Stimulated activated CD8-positive, alpha-beta memory T cell treated with anti-CD3 and anti-CD28 coated beads, Interleukin-2, amount 100 ng/mL, for 1 hour (primary cell): ENCODE measurements at places on chromosomes 12 and 14.

- DNase-seq, result no peak
Measured at GRCh38 chr12:67202011-67202677, 67.0 kb upstream of the CAND1 start.

DNA sequence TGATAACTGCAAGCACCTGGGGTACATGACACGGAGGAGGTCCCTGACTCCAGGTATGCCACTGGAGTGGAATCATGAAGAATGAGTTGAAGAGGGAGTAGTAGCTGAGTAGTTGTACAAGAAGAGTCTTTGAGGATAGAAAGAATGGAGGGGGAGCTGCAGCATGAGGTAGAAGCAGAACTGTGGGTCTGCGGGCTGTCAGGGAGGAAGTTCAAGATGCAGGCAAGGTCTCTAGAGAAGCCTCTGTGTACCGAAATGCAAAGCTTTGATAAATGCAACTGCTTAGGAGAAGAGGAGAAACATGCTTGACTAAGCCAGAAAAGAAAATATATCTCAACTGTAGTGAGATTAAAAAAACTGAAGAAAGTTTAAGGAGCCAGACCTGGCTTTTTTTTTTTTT, 91.5 kb downstream of the CPNE8 start:
- DNase-seq, result no peak

GRCh38 chr12:54465857-54466523, 7.4 kb downstream of the GTSF1 start:
- DNase-seq, result no peak

DNA sequence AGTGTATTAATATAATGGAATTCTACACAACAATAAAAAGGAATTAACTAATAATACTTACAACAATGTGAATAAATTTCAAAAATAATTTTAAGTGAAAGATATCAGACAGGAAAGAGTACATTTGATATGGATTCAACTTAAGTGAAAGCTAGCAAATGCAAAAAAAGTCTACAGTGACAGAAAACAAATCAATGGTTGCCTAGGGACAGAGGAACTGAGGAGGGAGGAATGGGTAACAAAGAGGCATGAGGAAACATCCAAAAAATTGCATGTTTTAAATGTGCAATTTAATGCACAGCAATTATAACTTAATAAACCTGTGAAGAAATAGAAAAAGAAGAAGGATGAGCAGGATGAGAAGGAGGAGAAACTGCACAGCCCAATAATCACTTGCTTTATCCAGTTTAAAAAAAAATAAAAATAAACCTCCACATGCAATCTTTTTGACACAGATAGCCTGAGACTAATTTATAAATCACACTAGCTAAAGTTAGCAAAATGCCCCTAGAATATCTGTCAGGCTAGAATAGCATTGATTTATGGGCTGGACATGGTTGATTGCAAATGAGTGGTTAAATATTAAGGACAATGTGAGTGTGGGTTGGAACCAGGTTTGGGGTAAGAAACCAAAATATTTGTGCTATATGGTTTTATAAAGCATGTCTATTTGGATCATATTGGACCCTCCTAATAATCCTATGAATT, 1089.1 kb downstream of the TRHDE start:
- no peak for DNase-seq

- DNase-seq, result no peak
Measured at GRCh38 chr14:97413022-97413539, 615.9 kb downstream of the VRK1 start.

DNA sequence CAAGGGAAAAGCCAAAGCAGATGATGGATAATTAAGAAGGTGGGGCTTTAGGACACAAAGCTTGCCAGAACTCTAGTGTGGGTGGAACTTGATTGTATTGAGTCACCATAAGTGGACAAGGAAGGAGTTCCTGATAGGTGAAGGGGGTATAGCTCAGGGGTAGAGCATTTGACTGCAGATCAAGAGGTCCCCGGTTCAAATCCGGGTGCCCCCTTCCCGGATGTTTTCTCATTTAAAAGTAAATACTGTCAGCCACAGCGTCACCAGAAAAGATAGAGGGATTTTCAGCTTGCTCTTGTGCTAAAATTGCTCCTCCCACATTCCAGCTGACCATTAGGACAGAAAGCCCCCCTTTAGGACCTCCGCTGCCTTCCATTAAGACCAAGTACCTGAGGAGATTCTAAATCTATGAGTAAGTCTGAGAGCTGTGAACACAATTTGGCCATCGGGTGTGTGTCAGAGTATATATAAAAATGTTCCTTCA, 36.6 kb downstream of the DCAF4 start:
- DNase-seq, result no peak

GRCh38 chr14:51323492-51323891, 83.4 kb downstream of the TMX1 start:
- no peak for DNase-seq

- no peak for DNase-seq
Measured at GRCh38 chr12:71900091-71900490, 38.6 kb upstream of the TPH2 start.

GRCh38 chr12:946631-947030, 2.9 kb downstream of the RAD52 start:
- no peak for DNase-seq

DNA sequence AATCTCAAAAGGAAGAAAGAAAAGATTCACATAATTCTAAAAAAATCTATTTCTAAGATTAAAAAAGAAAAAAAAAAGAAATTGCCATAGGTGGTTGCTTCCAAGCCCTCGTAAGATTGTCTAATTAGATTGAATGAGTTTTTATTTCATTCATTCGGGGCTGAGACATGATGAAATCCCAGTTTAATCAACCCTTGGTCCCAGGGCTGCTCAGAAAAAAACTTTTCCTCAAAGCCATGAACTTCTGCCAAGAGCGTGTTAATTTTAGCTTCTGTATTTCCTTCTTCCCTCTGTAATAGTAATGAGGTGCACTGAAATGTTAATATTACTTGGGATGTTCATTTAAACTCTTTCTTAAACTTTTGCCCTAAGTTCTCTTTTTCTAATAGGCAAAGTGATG, 62.6 kb downstream of the TMEM132D start:
- DNase-seq, result no peak

- no peak for DNase-seq
Measured at GRCh38 chr14:50095895-50096294, 20.5 kb downstream of the VCPKMT start.
